ENCODE measurements at places on chromosomes 12 and 14.
A peak's percentile ranks its signal among the peaks of the same experiment; 100 is the strongest.

- DNase-seq, result no peak
Measured at GRCh38 chr12:132018193-132018916, 68.6 kb downstream of the EP400 start.

DNA sequence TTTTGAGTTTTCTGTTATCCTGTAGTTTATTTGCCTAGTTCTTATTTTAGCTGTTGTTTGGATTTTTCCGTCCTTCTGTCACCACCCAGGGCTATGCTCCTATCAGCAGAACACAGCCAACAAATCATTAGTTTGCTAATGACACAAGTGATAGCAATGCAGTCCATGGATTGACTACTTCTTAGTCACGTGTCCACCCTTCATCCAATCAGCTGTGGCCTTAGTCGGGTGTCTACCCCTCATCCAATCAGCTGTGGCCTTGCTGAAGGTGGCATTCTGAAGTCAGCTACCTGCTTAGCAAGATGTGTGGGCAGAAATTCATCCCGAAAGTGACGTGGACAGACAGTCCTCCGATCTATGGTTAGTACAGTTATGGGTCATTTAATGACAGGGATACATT lies 182.3 kb downstream of the GALC start:
- DNase-seq, result no peak

- DNase-seq, result peak; percentile 81
Measured at GRCh38 chr14:105489542-105490266, 1.3 kb upstream of the TEDC1 start.

- no peak for DNase-seq
Measured at GRCh38 chr12:117282490-117282889, 78.9 kb downstream of the NOS1 start.

DNA sequence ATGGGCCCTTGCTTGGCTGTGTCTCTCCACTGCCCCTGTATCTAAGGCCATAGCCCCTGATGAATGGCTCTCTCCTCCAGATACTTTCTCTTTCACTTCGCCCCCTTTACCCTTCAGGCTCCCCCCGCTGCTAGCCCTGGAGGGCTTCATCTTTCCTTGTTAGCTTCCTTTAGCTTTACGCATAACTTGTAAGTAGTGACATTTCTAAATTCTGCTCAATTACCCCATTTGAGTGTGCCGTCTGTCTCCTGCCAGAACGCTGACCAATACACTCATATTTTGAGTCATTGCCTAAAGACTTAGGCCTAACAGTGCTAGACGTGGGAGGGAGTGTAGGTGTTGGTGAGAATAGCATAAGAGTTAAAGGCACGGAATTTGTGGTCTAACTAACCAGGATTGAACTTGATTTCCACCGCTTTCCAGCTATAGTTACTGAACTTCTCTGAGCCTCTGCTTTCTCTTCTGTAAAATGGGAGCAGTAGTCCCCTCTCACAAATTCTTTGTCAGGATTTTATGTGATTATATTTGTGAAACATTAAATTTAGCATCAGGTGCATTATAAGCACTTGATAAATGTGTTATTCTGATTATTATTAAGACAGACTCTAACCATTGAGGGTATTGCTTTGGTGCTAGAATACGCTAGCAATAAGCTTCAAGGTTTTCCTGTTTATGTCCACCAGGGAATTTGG lies 129.3 kb downstream of the ZFP36L1 start:
- peak; percentile 68 for DNase-seq

- no peak for DNase-seq
Measured at GRCh38 chr12:93521225-93522080, 51.0 kb upstream of the SOCS2 start.

- DNase-seq, result no peak
Measured at GRCh38 chr14:21529515-21529914, 3.4 kb upstream of the SALL2 start.

GRCh38 chr12:104414581-104415341 lies 42.0 kb upstream of the CHST11 start:
- peak; percentile 35 for DNase-seq

- no peak for DNase-seq
Measured at GRCh38 chr12:96398424-96399119, 1.7 kb downstream of the CDK17 start.

DNA sequence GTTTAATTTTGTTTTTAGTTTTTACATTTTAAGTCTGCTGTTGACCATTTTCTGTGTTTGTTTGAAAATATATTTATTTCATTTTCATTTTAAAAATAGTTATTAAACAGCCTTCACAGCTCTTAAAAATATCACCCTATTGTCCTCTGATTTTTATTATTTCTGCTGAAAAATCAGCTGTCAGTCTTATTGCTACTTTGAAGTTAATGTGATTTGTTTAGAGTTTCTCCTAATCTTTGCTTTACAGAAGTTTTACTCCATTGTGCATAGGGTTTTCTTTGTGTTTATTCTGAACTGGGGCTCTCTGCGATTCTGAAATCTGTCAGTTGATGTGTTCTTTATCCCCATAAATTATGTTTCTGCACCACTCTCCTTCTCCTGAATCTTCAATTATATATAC lies 486.3 kb downstream of the SOX5 start:
- DNase-seq, result no peak

DNA sequence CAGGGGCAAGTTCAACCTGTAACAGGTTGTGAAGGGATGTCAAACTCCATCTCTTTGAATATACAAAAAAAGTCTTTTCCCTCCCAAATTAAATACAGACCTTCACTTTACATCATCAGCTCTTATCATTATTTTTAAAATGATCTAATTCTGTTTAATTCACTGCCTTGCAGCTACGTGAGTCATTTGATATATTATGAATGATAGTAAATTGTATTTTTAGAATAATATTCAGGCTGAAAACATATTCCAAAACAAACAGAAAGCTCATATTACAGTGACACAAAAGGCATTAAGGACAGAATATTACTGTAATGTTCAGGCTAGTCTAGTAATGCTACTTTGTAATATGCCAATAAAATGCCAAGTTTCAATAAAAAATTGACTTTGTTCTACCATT lies 53.3 kb downstream of the BCAT1 start:
- DNase-seq, result no peak

DNA sequence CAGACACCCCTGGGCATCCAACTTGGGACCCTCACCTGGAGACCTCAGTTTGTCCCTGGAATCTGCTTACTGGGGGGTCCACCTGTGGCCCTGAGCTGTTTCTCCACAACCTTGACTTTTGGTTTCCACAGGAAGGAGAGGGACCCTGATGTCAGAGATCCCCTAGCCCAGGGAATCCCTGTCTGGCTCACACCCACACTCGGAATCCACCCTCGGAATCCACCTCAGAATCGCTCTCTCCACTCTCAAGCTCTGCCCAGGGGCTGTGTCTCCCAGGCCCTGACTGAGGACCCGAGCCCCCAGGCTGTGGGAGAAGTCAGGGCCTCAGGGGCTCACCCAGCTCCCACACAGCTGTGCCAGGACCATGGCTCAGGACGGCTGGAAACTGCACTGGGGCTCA lies 17.4 kb downstream of the LTBP2 start:
- DNase-seq, result no peak

DNA sequence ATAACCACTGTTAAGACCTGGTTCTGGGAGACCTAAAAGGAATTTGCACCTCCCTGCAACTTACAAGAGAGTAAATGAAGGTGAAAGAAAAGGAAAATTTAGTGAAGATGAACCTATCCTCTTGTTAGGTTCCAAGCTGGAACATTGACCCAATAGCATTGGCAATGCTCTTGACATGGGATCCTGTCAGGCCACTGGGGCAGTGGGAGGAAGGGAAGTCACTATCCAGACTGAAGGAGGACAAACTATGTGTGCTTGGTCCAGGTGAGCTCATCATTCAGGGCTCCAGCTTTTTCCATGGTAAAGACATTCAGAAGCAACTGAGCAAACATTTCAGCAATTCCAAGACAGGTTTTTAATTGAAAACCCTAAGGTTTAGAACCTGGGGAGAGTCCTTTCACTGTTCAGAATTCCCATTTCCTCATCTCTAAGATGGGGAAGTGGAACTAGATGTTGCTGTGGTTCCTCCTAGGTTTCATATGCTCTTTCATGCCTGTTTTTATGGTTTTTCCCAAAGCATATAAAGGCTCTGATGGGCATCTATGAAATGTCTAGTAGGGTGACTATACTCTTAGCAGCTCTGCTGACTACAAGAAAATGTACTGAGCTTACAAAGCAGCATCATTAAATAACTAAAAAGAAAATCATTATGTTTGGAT lies 33.1 kb downstream of the MAPK1IP1L start:
- no peak for DNase-seq

- no peak for DNase-seq
Measured at GRCh38 chr12:89762498-89763170, 54.0 kb upstream of the ATP2B1 start.

DNA sequence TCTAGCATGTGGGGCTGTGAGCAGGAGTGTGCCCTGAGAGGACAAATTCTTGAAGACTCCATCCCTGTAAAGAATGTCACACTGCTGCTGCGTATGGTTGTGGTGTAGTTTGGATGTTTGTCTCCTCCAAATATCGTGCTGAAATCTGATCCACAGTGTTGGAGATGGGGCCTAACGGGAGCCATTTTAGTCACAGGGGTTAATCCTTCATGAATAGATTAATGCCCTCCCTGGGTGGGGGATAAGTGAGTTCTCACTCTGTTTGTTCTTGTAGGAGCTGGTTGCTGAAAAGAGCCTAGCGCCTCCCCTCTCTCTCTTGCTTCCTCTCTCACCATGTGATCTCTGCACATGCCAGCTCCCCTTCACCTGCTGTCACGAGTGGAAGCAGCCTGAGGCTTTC lies 94.5 kb upstream of the VASH1 start:
- no peak for DNase-seq

DNA sequence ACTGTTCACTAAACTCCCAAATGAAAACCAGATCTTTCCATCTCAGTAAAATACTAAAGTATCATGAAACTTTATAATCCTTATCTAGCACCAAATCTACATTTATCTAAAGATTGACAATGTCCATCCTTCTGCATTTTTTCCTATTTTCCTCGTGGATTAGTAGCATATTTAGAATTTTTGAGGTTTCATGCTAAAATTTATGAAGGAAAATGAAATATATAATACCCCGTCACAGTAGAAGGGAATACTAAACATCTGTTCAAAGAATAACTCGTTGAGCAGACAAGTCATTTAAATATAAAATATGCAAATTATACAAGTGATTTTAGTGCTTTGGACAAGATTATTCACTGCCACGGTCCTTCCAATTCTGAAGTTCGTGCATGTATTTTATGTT lies 122.7 kb upstream of the SLCO1C1 start:
- DNase-seq, result no peak

- no peak for DNase-seq
Measured at GRCh38 chr14:56892959-56893358, 82.7 kb upstream of the OTX2 start.

DNA sequence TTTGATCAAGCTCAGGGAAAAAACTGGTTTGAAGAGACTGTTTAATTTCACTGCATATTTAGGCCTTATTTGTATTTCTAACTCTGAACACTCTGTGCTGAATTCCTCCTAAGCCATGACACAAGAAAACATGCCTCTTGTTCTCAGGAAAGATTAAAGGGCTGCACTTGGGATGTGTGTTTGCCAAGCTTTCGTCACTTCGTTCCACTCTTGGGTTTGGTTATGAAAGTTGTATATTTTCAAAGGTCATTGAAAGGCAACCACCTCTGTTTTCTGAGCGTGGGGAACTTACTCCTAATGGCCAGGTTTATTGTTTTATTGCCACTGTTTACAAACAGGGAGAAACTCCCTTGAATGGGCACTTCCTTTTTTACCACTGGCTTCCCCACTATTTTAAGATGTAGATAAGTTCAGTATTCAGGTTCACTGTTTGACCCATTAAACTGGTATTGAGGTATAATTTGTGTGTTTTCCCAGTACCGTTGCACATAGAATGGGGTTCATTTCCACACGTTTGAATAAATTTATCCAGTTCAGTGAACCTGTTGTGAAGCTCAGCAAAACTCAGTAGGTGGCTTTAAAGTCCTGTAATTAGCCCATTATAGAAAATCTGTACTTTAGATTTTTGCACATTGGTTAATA lies 65.3 kb downstream of the NKX2-1 start:
- no peak for DNase-seq

DNA sequence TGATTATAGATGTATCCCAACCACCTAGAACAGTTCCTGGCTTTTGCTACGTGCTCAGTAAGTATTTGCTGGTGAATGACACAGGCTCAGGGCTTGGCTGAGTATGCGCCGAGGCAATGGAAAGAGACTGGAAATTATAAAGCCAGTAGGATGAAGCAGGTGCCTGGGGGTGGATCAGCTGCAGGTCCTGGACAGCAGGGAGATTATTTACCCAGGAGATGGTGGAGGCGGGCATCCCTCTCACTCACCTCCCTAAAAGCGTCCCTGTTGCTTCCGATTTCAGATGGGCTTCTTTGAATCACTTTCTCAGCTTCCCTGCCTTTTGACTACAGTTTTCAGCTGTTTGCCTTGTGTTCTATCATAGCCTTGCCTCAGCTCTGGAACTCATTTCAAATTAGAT lies 6.4 kb downstream of the SLC6A13 start:
- DNase-seq, result no peak

- DNase-seq, result no peak
Measured at GRCh38 chr12:3493043-3493858, 2.2 kb downstream of the PRMT8 start.

DNA sequence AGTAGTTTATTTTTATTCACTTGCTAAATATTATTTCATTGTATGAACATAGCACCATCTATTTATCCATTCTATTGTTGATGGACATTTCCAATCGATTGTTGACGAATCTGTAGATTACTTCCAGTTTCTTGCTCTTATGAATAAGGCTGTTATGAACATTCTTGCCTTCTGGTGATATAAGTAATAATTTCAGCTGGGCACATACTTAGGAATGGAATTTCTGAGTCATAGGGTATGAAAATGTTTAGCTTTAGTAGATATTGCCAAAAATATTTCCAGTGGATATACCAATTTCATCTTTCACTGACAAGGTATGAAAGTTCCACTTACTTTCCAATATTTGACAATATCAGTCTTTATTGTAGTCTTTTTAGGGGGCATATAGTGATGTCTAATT lies 468.5 kb downstream of the ETNK1 start:
- DNase-seq, result no peak

DNA sequence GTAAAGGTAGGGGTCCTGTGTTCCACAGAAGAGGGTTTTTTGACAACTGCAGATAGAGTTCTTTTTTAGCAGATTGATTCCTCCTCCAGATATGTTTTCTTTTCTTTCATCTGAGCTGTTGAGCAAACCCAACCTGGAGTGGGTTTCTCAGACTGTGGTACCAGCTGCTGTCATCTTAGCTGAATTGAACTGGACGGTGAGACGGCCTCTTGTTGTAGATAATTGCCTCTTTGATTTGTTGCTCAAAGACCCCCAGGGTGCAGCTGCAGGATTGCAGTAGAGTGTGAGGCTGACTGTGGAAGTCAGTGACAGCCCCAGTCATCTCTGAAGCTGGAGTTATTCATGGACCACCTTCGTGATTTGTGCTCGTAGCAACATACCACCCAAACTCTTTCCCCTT lies 317.7 kb downstream of the AACS start:
- DNase-seq, result no peak

DNA sequence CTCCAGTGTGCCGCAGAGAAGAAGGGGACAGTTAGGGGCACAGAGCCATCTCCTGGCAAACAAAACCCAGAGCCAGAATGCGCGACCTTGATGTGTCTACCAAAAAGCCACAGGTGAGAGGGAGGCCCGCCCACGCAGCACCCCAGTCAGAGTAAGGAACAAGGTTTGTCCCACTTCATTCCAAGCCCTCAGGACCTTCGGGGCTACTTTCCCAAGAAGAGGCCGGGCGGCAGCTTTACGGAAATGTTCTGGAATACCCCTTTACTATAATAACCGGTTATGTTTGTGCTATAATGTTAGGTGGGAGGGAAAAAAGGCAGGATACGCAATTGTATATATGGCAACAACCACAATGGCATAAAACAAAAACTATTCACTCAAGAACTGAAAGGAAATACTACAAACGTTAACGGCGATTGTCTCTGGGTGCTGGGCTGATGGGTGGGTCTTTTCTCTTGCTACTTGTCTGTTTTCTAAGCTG lies 12.3 kb downstream of the CCDC88C start:
- DNase-seq, result no peak

Data from GM10248 (cell line).